ENCODE measurements at places on chromosomes 12 and 14. TPM values are rescaled to one million over a fixed set of nuclear protein-coding genes. Genes with fewer than 3 reads are reported as not detected.

DNA sequence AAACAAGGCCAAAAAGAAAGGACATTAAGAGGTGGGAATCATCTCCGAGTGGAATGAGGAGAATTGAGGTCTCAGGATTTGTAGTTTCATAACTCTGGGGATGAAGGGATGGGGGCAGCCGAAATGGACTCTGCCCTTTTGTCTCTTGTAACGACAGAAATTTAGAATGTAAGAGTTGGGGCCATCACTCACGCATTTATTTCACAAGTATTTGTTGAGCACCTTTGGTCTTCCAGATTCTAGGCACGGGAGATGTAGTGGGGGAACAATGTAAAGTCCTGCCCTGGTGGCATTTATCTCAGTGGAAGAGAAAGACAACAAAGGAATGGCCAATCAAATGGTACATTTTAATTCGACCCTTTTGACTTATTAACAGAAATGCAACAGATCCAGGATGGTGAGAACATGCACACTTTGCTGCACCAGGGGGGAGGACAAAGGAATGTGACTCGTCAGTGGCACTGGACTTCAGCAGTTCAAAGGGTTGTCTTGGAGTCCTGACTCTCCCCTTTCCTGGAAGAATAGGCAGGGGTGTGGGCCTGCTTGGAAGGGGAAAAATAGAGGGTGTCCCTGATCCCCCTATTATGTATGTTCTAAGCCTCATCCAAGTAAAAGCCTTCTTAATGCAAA, 102.0 kb downstream of the TMEM30B start:
- DNase-seq, result no peak

DNA sequence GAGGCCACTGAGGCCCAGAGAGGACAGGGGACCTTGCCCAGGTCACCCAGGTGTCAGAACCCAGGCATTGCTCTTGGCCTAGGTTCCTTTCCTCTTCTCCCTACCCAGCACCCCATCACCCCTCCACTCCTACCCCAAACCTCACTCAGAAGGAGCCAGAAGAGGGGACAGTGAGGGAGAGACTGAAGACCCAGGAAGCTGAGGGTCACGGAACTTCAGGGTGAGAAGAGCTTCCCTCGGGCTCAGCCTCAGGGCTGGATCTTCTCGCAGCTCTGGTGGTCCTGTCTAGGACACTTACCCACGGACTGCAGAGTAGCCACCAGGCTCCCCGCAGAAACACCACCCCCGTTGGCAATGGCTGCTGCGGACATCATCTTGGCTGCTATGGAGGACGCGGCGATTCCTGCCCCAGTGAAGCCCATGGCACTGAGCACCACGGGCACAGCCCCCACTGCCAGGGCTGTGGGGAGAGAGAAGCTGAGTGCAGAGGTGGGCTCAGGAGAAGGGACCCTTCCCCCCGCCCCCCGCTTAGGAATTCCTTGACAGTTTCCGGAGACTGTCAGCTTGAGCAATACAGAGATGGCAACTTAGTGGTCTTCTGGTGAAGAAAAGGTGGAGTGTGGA, 1.1 kb downstream of the IFI27L2 start:
- DNase-seq, result no peak

GRCh38 chr14:54486685-54487084, 2.1 kb downstream of the GMFB start:
- DNase-seq, result no peak

DNA sequence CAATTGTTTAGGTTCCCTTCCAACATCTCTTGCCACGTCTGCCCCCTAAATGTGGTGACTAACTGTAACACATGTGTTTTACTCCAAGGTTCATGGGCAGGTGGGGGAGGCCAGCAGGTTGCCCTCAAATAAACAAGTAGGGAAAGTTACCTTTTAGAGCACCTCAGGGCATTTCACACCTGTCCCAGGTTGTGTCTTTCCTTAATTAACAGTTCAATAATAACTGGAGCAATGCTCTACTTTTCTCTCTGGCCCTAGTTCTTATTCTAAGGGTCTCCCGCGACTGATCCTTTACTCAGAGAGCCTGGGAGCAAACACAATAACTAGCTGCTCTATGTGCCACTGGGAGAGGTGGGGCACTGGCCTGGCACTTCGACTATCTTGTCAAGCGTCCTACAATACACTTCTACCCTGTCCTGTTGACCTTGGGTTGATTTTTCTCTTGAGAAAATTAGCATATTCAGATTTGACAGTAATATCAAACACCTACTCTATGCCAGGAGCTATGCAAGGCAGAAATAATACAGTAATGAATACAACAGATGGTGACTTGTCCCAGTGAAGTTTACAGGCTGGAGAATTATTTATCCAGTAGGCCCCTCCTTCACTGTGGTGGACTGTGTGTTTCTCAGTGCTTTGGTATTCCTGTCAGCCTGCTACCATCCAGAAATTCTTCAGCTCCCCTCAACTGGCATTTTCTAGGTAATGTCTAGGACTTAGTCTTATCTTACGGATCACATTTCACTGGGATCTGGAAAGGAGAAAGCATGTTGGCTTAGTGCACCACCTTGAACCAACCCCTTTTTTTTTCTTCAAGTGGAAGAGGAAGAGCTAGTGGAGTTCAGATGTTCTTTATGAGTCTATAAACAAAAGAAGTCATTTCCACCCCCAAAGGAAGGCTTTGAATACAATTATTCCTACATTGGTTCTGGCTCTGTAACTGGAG, 202.6 kb downstream of the CRADD start:
- no peak for DNase-seq

- DNase-seq, result no peak
These were observed 117.6 kb upstream of the PLEKHG7 start for GRCh38 chr12:92585115-92585727.

The HOTAIR gene
- not detected for polyA plus RNA-seq

The TMEM119 gene
- polyA plus RNA-seq, result 32.4 TPM

The KRT6A gene
- polyA plus RNA-seq, result not detected

The NANOG gene
- polyA plus RNA-seq, result not detected

GRCh38 chr14:34052658-34053014, 101.8 kb upstream of the EGLN3 start:
- no peak for DNase-seq

All from muscle of back (tissue), 13 donors.